ENCODE measurements at places on chromosomes 7 and 10.

DNA sequence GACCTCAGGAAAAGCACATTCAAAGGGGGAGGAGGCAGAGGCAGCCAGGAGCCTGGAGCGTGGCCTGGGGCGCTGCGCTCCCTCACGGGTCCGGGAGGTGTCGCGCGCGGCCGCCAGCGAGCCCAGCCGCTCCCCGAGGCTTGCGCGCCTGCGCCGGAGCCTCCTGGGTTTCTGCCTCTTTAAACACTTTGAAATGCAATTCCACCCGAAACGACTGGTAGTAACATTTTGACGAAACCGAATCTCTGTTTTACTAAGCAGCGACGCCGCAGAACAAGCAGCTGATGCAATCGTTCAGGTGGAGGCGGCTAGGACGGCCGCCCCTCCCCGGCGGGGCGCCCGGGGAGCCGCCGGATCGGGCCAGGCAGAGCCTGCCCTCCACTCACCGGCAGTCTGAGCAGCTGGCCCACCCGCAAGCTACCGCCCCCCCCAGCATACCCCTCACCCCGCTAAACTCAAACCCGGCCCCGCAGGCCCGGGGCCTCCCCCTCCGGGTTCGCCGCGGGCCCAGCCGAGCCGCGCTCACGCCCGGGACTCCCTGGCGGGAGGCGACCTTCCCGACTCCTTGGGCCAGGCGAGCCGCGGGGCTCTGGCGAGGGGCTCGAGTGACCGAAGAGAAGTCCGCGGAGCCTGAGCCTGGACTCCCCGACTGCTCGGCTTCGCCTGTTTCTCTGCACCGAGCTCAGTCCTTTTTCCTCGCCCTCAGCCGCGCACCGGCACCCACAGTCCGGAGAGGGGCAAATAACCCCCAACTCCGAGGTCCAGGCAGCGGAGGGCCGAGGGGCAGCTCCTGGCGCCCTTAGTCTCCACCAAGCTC, 3.2 kb downstream of the MKX start:
- DNase-seq: peak; percentile 94

- DNase-seq: no peak
These were observed 276.6 kb upstream of the TCERG1L start for GRCh38 chr10:131587976-131588680.

GRCh38 chr10:37671802-37672201, 185.6 kb downstream of the ZNF248 start:
- no peak for DNase-seq

DNA sequence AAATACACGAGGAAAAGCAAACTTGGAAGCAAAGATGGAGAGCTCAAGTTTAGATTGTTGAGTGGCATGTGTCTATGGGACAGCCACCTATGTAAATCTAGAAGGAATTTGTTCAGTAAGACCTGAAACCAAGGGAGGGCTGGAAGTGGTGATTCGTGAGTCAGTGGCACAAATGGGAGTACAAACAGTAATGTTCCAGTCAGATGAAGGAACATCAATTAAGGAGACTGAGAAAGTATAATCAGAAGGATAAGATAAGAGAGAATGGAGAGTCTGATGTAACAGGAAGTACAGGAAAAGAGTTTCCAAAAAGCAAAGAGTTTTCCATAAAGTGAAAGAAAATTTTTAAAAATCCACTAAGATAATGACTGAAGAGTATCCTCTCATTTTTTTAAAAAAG, 544.2 kb downstream of the KIF20B start:
- DNase-seq: no peak

DNA sequence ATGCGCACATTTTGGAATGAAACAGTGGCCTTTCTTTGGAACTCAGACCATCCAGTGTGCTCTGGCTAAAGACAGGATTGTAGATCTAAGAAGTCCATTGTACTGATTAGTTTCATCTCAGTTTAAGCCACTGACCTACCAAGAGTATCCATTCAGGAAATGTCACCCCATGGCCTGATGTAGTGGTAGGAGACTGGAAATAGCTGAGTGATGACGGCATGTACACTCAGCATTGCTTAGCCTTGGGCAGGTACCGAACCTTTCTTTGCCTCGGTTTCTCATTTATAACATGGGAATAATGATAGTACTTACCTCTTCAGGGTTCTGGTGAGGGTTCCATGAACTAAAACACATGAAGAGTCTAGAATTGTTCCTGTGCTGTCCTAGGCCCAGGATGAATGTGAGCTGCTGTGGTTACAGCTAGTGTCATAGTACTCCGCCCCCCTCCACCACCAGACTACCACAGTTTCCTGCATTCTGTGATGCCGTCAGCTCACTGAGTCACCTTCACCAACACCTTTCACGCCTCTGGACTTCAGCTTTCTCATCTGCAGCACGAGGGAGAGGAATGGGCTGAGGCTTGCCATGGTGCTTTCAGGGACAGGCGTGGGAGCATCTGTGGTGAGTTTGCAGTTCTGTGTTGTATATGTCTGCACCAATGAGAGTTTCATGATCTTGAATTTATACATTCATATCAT, 484.0 kb upstream of the GALNT17 start:
- no peak for DNase-seq

GRCh38 chr7:98669329-98670000, 52.4 kb downstream of the NPTX2 start:
- DNase-seq: peak; percentile 41

DNA sequence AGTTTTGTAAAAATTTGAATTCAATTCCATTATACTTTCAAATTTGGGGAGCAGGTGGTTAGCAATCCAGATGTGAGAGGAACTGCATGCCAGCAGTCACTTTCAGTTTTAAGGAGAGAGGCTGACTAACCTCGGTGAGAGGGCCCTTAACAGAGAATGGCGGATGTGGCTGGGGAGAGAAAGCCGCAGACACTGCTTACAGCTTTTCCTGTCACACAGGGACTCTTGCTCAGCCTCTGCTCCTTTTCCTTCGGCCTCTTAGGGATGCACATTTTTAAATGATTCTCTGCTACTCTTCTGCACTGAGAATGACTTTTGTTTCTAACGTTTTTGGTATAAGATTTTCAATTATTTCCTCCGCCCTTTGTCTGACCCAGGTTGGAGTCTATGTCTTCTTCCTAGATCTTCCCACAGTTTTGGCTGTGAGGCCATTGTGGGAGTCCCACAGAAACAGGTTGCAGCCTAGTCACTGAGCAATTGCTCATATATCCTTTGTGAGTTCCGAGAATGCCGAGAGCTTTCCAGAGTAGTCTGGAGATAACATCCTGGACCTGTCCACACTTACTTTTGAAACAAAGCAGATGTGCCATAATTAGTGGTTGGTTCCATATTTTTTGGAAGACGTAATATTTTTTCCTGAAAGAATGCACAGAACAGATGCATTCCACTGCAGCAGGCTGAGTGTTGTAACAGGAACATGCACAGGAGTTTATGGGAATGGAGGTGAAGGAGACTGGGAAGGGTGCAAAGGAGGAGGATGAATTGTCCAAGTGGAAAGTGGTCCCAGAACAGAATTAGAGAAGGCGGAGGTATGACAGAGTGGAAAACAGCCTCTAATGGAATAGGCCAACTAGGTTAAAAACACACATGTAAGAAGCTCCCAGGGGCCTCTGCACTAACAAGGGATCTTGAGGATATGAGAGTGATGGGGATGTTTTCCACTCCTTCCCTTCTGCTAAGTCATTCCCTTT, 168.0 kb upstream of the ZNF32 start:
- peak; percentile 67 for DNase-seq

DNA sequence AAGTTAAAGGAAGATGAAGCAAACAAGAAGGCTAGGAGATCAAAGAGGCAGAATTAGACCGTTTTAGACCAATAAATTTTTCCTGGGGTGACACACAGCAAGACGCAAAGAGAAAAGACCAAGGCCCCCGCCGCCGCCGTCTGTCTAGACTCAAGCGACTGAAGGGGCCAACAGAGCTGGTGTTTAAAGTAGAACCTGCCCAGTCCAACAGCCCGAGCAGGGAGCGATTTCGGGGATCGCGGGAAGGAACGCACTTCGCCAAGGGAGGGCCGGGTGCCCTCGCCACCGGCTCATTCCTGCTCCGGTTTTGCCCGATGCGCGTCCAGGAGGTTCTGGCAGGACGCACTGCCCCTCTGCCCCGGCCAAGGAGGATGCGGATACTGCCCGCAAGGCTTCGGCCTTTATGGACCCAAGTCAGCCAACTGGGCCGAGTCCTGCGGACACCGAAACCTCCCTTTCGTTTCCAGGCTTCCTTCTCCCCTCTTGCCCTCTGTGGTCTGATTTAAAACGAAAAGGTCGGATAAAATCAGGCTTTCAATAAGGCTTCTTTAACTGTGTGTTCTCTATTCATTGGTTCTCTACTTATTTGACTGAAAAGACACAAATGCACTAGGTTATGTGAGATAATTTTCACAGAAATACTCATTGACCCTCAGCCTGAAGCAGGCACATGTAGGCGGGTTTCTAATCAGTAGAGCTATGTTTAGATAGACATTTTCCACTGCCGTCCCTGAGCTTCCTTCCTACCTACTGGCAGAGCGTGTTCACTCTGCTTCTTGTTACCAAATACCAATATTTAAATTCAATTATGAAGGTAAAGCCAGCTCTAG, 2.2 kb upstream of the HOXA7 start:
- no peak for DNase-seq

DNA sequence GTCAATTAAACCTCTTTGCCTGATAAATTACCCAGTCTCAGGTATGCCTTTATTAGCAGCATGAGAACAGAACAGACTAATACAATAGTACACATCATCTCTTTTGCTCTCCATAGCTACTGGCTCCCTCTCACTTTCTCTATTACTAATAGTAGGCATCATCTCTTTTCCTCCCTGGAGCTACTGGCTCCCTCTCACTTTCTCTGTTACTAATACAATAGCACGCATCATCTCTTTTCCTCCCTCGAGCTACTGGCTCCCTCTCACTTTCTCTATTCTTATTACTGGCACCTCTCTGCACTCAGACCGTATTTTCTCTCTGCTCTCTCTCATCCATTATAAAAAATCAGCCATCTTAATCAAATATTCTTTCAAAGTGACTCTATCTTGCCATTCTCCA, 37.1 kb downstream of the SLC25A13 start:
- no peak for DNase-seq

DNA sequence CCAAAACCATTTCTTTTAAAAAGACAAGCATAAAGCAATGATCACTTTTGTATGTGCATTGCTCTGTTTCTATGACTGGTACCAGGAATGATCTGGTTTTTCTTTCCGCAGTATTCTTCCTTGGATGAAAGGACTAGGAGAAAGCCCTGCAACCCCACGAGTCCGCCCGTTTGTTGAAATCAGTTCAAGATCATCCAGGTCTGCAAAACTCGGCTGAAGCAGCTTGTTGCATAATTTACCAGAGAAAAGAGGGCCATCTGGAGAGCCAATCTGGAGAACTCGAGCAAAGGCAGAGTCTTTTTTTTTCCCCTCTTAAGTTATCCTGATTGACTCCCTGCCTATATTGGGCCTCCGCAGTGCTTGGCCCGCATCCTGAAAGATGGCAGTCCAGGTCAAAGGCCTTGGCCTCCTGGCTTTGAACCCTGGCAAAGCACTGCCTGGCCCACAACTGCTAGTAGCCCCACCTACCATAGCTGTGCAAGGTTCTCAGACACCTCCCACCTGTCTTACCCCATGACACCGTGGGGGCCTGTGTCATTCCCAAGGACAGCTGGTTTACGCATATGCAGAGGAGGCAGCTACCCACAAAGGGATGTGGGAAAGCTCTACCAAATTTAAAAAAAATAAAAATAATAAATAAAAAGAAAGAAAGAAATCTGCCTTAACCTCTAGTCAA, 572.2 kb downstream of the INHBA start:
- DNase-seq: no peak

GRCh38 chr7:129764247-129765084, 152.9 kb downstream of the NRF1 start:
- DNase-seq: no peak

GRCh38 chr10:131960631-131961046, 21.1 kb downstream of the BNIP3 start:
- no peak for DNase-seq

DNA sequence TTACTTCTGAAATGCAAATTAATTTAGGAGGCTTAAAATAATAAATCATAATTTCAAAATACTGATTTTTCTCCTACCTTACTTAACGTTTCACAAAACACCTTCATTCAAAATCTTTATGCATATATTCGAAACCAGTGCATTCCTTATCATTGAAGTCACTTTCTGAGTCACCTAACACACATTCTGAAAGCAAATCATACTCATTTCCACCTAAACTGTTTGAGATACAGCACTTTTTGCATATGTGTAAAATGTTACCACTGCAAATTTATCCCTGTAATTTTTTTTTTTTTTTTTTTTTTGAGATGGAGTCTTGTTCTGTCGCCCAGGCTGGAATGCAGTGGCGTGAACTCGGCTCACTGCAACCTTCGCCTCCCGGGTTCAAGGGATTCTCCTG, 15.7 kb downstream of the PPP3CB start:
- no peak for DNase-seq

DNA sequence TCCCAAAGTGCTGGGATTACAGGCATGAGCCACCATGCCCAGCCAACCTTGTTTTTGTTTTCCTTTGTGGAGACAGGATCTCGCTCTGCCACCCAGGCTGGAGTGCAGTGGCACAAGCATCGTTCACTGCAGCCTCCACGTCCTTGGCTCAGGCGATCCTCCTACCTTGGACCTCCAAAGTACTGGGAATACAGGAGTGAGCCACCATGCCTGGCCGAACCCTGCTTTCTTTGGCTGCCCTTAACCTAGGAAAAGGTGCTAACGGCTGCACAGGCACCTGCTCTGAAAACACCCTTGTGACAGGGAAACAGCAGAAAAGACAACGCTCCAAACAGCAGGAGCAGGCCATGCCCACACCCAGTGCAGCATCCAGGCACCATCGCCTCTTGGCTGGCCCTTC, 71.9 kb downstream of the OAT start:
- DNase-seq: no peak

DNA sequence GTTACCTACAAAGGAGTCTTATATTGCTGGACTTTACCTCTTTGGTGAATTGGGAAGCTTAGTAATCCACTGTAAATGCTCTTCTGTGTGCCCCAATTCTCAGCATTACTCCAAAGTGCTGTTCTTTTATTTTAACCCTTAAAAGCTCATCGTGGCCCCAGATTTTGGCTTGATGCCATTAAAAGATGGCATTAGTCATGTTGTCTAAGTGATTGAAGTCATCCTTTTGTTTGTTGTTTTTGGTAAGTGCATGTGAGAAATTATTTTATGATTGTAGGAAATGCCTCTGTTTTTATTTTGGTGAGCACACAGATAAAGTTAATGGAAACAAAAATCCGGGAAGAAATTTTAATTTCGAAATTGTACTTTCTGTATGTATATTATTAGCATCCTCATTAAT, 82.5 kb upstream of the GATA3 start:
- DNase-seq: no peak

GRCh38 chr7:28629216-28629842, 217.0 kb downstream of the CREB5 start:
- no peak for DNase-seq

DNA sequence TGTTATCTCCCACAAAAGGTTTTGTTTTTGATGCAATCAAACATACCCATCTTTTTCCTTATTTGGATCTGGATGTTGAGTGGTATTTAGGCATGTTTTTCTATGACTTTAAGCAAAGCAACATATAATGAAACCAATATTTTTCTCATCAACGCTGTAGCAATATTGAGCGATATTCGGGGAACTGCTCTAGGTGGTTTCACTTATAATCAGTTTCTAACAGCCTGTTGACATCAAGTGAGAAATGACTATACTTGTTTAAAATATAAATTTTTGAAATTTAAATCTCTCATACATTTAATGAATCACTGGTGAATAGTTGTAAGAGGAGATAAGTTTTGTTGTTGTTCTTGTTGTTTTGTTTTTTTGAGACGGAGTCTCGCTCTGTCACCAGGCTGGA, 52.8 kb upstream of the CCAR1 start:
- DNase-seq: no peak
